ENCODE measurements at places on chromosomes 12 and 14.

DNA sequence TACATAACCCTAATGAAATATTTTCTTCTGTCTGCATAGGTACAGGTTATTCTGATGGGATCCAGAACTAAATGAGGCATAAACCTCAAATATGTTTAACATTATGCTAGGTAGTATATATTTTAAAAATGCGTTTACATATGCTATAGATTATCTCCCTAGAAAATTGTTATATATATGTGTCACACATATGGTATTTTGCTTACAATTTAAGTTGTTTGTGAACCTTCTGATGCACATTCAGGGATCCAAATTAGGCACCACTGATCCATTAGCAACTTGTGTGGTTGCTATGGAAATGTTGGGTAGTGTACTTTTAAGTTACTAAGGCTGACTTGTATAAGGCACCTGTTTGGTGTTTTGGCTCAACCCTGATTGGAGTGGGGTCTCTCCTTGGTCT lies 456.7 kb downstream of the AEBP2 start:
- no peak for DNase-seq

GRCh38 chr12:132500142-132500855 lies 10.3 kb downstream of the FBRSL1 start:
- DNase-seq, result no peak

- no peak for DNase-seq
These were observed 332.0 kb downstream of the PAWR start for GRCh38 chr12:79358716-79359300.

- no peak for DNase-seq
These were observed 195.2 kb upstream of the PRMT8 start for GRCh38 chr12:3295646-3296408.

GRCh38 chr14:92316937-92317336 lies 6.0 kb upstream of the SLC24A4 start:
- DNase-seq, result no peak

- DNase-seq, result no peak
These were observed 357.3 kb upstream of the MIS18BP1 start for GRCh38 chr14:45610318-45610717.

DNA sequence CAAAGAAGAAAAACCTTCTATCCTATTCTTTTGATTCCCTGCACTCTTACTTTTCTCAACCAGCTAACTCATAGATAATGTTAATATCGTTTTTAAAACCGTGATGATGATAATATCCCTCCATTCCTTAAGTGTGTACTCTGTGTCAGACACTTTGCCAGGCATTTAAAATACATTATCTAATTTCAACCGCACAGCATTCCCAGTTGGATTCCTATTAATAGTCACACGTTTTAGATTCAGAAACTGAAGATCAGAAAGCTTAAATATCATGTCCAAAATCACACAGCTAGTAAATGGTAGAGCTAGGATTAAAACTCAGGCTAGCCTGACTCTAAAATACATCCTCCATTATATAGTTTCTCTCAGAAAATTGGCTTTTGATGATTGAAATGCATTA lies 366.0 kb downstream of the NELL2 start:
- no peak for DNase-seq
